Activated CD8-positive, alpha-beta T cell treated with anti-CD3 and anti-CD28 coated beads, Interleukin-2, amount 10 ng/mL, durations not matched to agents 7 days and 5 days (primary cell): ENCODE measurements at places on chromosomes 7 and 10.

DNA sequence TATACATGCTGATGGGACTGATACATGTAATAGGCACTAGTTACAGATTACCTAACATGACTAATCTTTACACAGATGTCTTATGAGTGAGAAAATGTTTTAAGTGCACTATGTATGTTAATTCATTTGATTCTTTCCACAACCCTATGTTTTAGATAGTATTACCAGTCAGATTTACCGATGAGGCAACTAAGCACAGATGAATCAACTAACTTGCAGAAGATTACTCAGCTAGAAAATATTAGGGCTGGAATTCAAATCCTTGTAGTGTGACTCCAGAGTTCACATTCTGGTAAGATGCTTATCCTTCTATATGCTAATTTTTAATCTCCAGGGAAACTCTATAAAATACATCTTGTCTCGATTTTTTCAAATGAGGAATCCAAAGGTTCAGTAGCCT is 964.9 kb downstream of the REEP3 start:
- H3K27ac ChIP-seq, result no peak overlapping the region
- no peak overlapping the region for H3K4me3 ChIP-seq
- no peaks in the 10 kb centered on the region for H3K27me3 ChIP-seq
- DNase-seq, result no peak
- no peaks in the 10 kb centered on the region for H3K4me1 ChIP-seq

GRCh38 chr10:3886641-3887251 is 101.7 kb upstream of the KLF6 start:
- no peak overlapping the region for H3K4me3 ChIP-seq
- peaks cover 4% of the 10 kb centered on the region for H3K36me3 ChIP-seq
- no peak overlapping the region for H3K27ac ChIP-seq
- no peaks in the 10 kb centered on the region for H3K27me3 ChIP-seq
- H3K4me1 ChIP-seq, result peaks cover 17% of the 10 kb centered on the region
- DNase-seq, result no peak

DNA sequence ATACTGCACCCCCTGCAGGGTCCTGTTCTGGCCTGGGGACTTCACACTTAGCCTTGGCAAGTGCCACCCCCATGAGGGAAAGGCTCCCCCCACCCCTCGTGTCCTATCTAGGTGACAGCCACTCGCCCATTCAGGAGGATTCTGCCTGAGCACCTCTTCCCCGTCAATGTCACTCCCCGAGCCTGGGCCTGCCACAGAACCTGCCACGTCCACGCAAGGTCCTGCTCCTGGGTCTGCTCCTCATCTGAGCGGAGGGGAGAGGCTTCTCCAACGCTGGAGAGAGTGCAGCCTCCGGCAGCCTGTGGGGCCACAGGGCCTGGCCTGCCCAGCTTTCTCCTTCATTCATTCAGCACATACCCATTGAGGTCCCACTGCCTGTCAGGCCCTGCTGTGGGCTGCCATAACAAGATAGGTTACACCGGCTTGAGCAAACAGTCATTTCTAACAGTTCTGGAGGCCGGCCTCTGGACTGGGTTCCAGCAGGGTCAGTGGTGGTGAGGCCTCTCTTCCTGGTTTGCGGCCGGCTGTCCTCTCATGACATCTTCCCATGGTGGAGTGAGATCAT is 92.0 kb upstream of the RET start:
- no peaks in the 10 kb centered on the region for H3K36me3 ChIP-seq
- DNase-seq, result no peak
- H3K4me3 ChIP-seq, result no peak overlapping the region
- H3K4me1 ChIP-seq, result peaks cover 8% of the 10 kb centered on the region

- H3K27ac ChIP-seq, result no peak overlapping the region
- peaks cover 6% of the 10 kb centered on the region for H3K27me3 ChIP-seq
- no peak for DNase-seq
- H3K36me3 ChIP-seq, result no peaks in the 10 kb centered on the region
These were observed 98.4 kb downstream of the VIPR2 start for GRCh38 chr7:159046300-159046699.

- H3K4me1 ChIP-seq, result peaks cover 2% of the 10 kb centered on the region
- no peak overlapping the region for H3K4me3 ChIP-seq
- no peaks in the 10 kb centered on the region for H3K36me3 ChIP-seq
These were observed 100.1 kb downstream of the GRB10 start for GRCh38 chr7:50682573-50682972.

DNA sequence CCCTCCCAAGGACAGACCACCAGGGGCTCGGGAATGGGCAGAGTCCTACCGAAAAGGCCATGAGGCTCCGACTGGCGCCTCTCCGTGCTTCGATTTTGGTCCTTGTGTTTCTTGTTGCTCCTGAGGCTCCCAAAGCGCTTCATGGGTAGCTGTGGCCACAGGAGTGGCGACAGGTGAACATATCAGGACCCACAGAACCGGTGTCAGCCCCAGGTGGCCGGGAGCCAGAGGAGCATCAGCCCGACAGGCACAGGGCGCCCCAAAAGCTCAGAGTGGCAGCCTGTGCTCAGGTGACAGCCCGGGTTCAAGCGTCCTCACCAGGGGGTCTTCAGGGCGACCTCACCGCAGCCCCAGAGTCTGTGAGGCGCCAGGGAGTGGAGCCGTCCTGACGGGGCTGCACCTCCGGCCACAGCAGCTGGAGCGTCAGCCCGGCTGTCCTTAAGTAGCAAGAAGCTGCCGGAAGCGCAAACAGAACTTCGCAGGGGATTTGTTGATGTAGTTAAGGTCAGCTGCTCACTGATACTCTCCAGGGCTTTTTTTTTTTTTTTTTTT is 141.0 kb downstream of the PRKAG2 start:
- peaks cover 2% of the 10 kb centered on the region for H3K36me3 ChIP-seq
- no peak overlapping the region for H3K27ac ChIP-seq
- no peaks in the 10 kb centered on the region for H3K4me1 ChIP-seq
- DNase-seq, result no peak
- H3K27me3 ChIP-seq, result no peaks in the 10 kb centered on the region

DNA sequence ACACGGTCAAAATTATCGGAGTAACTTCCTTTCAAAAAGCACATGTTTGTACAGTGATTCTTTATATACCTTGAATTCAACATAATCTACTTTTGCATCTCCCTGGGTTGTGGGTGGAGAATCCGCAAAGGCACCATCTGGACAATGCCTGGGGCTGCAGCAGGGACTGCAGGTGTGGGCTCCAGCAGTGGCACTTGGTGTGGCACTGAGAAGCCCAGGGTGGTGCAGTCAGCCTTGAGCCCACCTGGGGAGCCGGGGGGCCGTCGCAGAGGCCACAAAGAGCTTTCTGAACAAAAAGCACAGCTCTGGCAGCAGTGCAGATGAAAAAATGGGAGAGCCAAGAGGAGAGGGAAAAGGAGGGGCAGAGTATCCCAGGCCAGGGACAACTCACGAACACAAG is 22.2 kb downstream of the PARD3 start:
- H3K4me1 ChIP-seq, result no peaks in the 10 kb centered on the region
- H3K27ac ChIP-seq, result no peak overlapping the region
- H3K27me3 ChIP-seq, result peaks cover 2% of the 10 kb centered on the region
- H3K36me3 ChIP-seq, result no peaks in the 10 kb centered on the region

DNA sequence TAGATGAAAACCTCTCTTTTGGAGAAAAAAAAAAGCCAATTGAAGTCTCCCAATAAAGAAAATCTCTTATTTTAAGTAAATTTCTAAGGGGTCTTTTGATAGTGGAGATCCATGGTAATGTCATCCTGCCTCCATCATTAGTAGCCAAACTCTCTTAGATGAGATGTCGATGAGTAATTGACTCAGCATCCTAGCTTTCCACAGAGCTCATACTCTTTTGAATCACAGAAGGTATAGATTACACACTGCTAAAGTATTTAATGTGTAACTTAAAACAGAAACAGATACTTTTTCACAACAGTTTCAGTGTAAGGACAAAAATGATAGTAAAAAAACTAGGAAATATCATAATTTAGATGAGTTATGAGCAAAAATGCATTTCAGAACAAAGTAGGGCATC is 19.4 kb downstream of the MAGI2 start:
- no peak for DNase-seq
- H3K36me3 ChIP-seq, result no peaks in the 10 kb centered on the region
- no peak overlapping the region for H3K27ac ChIP-seq
- H3K4me1 ChIP-seq, result no peaks in the 10 kb centered on the region

DNA sequence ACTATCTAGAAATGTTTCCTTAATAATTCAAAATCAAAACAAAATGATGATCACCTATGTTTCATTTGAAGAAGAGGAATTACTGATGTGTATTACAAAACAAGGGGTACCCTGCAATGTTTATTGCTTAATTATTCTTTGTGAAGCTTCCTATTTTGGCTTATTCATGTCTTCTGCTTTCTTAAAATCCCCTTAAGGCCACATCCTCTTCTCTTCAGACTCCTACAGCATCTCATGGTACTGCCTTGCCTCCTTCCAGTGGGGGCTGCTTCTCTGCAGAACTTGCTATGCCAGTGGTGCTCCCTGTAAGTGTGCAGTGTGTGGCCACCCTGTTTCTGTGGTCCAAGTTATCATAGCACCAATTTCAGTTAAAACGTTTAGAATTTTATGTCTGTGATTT is 35.0 kb downstream of the CCDC146 start:
- peak overlapping the region; percentile 90 for H3K27ac ChIP-seq
- H3K27me3 ChIP-seq, result no peaks in the 10 kb centered on the region
- peak overlapping the region; percentile 9 for H3K4me3 ChIP-seq
- peak; percentile 26 for DNase-seq

- H3K27ac ChIP-seq, result no peak overlapping the region
- H3K4me3 ChIP-seq, result no peak overlapping the region
- no peaks in the 10 kb centered on the region for H3K36me3 ChIP-seq
- no peak for DNase-seq
These were observed 24.8 kb downstream of the STK32C start for GRCh38 chr10:132282667-132283603.

DNA sequence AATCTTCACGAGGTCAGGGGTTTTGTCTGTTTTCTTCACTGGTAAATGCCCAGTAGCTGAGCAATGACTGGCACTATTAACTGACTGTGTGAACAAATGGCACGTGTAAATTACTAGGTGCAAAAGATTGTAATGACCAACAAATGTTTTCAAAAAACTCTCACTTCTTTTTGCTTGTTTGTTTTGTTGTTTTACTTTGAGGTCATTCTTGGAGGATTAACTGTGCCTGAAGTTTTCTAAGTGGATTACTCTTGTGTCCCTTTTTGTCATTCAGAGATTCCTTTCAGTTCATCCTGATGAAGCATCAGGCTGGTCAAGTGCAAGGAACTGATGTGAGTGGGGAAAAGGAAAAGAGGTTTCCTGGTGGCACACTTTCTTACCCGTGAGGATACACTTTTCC is 74.4 kb upstream of the PPP1R3C start:
- H3K4me3 ChIP-seq, result no peak overlapping the region
- H3K4me1 ChIP-seq, result no peaks in the 10 kb centered on the region
- no peak overlapping the region for H3K27ac ChIP-seq
- DNase-seq, result no peak

DNA sequence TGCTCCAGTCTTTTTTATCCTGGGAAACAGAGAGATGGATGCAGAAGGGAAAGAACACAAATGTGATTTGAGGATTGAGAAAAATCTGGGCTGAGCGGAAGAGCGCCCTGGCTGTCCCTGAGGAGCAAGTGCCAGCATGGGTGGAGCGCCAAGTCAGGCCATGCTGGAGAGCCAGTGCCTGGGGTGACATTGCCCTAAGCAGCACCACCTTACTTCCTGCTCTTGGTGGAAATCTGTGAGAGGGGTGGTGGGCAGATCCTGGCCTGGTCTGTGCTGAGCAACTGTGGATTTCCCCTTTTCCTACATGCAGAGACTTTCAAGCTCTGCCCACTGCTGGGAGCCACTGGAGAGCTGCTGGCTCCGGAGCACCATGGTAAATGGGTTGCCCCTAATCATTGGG is 36.9 kb downstream of the DDIT4 start:
- H3K36me3 ChIP-seq, result peaks cover 2% of the 10 kb centered on the region
- H3K27me3 ChIP-seq, result no peaks in the 10 kb centered on the region
- peaks cover 70% of the 10 kb centered on the region for H3K4me1 ChIP-seq
- H3K4me3 ChIP-seq, result no peak overlapping the region
- DNase-seq, result no peak

DNA sequence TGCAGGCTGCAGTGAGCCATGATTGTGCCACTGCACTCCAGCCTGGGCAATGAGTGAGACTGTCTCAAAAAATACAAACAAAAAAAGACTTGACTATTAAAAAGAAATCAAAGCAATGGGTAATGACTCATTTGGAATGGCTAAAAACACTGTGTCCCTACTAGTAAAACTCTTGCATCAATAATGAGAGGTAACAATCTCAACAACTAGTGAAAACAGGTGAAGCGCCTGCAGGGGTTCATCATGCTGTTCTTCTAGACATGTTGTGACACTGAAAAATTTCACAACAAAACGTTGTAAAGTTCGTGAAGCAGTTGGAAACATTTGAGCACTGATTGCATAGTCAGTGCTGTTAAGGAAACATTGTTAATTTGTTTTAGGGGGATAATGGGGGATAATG is 26.9 kb upstream of the SLC29A4 start:
- no peaks in the 10 kb centered on the region for H3K4me1 ChIP-seq
- no peak for DNase-seq
- H3K27ac ChIP-seq, result no peak overlapping the region
- H3K27me3 ChIP-seq, result peaks cover 5% of the 10 kb centered on the region

DNA sequence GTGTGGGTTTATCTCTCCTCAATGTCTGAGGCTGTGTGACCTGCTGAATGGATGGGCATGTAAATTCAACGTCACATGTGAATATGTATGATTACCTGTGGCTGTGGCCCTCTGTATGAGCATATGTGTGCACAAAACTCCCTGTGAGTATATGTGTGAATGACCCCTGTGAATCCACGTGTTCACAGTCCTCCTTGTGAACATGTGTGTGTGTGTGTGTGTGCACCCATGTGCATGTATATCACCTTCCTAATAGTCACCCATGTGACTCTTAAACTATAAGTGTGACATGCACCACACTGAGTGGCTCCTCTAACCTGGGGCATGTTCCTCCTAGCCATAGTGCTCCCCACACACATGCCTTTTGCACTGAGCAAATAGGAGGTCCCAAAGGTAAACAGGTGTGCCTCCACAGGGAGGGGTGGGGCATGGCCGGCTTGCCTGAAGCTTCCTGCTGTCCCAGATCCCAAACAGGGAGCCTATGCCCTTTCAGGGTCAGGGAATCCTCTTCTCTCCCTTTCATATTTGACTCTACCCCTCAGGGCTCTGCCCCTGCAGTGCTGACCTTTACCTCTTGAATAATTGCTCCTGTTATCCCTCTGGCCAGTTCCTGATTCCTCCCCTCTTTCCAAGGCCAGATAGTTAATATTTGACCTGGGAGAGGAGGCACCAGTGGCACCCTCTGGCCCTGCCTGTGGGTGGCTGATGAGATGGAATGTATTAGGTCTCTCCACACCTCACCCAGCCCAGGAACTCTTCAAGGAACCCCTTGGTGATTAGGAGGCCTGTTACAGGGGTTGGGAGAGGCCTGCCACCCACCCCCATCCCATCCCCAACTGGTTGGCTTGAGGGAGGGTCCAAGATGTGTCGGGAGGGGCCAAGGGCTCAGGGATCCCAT is 1.9 kb downstream of the SEMA4G start:
- peaks cover 3% of the 10 kb centered on the region for H3K27me3 ChIP-seq
- H3K36me3 ChIP-seq, result no peaks in the 10 kb centered on the region
- H3K27ac ChIP-seq, result no peak overlapping the region
- H3K4me3 ChIP-seq, result no peak overlapping the region

GRCh38 chr10:125707541-125708468 is 11.7 kb upstream of the EDRF1 start:
- no peaks in the 10 kb centered on the region for H3K4me1 ChIP-seq
- H3K36me3 ChIP-seq, result no peaks in the 10 kb centered on the region
- H3K27me3 ChIP-seq, result peaks cover 20% of the 10 kb centered on the region
- DNase-seq, result no peak
- no peak overlapping the region for H3K4me3 ChIP-seq

GRCh38 chr7:155234158-155234492 is 63.6 kb upstream of the INSIG1 start:
- no peak overlapping the region for H3K4me3 ChIP-seq
- no peaks in the 10 kb centered on the region for H3K36me3 ChIP-seq
- H3K27me3 ChIP-seq, result peaks cover 5% of the 10 kb centered on the region
- H3K4me1 ChIP-seq, result no peaks in the 10 kb centered on the region

GRCh38 chr7:88346357-88346756 is 39.7 kb upstream of the STEAP4 start:
- no peak overlapping the region for H3K27ac ChIP-seq
- H3K4me3 ChIP-seq, result no peak overlapping the region
- no peak for DNase-seq
- no peaks in the 10 kb centered on the region for H3K36me3 ChIP-seq
